ENCODE measurements at places on chromosomes 5 and 9. TPM values are rescaled to one million over a fixed set of nuclear protein-coding genes. Genes with fewer than 3 reads are reported as not detected.

Gene SPINK6
- 2.9 TPM for total RNA-seq

Gene NR5A1
- not detected for total RNA-seq

Gene HTR4
- total RNA-seq = 0.08 TPM

Gene RFESD
- total RNA-seq = 1.5 TPM

Gene SYK
- total RNA-seq = 60.3 TPM

Gene FBXO10
- total RNA-seq = 3.4 TPM

Gene RASEF
- total RNA-seq = 8.1 TPM

Gene ROR2
- 2.5 TPM for total RNA-seq

DNA sequence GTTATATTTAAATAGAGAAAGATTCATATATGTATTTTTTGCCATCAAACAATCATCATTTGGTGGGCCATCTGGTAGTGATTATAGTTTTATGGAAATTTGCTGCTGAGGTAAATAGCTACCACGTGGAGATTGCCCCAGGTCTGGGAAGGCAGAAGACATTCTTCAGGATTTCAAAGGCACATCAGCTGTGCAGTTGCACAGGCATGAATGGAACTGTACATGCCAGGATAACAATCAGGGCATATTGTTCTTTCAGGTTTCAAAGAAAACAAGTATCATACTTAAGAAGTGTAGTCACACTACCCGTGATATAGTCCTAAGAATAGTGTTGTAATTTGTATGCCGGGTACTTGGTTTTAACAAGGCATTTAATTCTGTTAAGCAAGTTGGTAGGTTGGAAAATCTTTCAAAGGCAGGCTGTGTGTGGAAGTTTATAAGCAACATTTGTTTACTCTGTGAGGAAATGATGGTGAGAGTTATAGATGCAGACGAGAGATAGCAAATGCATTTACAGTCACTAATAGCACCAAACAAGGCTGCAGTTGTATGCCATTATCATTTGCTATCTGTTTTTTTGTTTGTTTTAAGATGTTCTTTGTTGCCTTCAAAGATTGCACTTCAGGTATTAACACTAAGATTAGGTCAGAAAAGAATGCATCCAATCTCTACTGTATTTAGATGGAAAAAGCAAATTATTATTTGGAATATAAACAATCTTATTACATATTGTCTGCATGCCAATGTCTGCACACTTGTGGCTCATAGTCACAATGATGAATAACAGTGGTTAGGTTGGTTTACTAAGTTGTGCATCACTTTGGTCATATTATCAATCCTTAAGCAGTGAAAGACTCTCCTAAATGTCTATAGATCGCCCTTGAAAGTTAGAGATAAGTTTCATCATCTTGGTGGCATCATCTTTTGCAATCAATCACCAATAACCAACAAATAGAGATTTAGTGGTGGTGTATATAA is 55.3 kb downstream of the RPS23 start:
- ATAC-seq = no peak

GRCh38 chr9:114252394-114252793 is 70.5 kb upstream of the ORM1 start:
- no peak for ATAC-seq

DNA sequence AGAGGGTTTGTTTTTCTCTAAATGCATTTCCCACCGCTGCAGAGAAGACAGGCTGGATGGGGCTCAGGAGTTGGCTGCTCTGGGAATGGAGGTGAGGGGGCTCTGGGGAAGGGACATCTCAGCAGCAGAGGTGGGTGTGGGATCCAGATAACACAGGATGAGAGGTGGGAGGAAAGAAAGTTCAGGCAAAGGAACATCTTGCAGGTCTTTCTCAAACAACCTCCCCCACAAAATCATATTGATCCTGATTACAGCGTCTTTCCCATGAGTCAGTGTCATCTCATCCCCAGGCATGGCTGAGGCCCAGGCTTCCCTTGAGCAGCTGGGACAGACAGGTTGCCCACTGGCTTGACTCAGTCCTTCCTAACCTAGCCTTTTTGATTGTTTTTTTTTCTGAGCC is 11.3 kb upstream of the ACSL6 start:
- ATAC-seq = no peak

DNA sequence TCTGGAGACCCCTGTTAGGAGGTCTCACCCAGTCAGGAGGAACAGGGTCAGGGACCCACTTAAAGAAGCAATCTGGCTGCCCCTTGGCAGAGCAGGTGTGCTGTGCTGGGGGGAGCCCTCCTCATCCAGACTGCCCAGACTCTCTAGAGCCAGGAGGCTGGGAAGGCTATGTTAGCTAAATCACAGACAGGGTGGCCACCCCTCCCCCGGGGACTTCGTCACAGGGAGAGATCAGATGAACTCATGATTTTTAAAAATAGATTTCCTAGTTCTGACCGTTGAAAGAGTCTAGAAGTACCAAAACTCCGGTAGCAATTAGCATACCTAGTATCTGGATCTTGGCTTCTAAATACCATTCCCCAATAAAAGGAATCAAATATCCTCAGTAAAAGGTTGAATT is 35.0 kb upstream of the FOXB2 start:
- no peak for ATAC-seq

DNA sequence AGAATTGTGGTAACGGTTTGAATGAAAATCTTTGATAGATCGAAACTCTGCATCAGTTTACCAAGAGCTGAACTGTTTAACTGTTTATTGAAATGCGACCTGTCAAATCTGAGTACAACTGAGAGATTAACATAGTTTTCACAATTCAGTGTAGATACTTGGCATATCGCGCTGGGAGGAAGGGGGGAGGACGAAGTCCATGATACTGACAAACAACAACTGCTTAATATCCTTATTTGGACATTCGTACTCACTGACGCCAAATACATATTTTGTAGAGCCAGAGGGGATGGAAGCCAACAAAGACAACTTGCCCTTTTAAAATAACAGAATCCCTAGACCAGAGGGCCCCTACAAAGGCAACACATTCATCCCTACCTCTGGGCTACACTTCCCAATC is 93.2 kb downstream of the GLIS3 start:
- no peak for ATAC-seq

DNA sequence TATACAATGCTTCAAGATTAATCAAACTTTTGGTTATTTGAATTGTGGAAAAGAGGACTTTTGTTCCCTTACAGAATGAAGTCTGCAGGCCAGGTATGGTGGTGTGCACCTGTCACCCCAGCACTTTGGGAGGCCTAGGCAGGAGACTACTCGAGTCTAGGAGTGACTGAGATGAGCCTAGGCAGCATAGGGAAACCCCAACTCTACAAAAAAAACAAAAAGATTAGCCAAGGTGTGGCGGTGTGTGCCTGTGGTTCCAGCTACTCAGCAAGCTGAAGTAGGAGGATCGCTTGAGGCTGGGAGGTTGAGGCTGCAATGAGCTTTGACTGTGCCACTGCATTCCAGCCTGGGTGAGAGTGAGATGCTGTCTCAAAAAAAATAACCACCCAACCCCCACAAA is 9.3 kb downstream of the CCNH start:
- ATAC-seq = no peak

- peak; percentile 4 for ATAC-seq
Observed at GRCh38 chr5:95900383-95900958, 61.2 kb downstream of the ELL2 start.

- no peak for ATAC-seq
Observed at GRCh38 chr5:142806841-142807267, 36.7 kb downstream of the ARHGAP26 start.

GRCh38 chr9:16352791-16353401 is 517.6 kb downstream of the BNC2 start:
- no peak for ATAC-seq

GRCh38 chr5:37836592-37837413 is 3.0 kb downstream of the GDNF start:
- no peak for ATAC-seq

DNA sequence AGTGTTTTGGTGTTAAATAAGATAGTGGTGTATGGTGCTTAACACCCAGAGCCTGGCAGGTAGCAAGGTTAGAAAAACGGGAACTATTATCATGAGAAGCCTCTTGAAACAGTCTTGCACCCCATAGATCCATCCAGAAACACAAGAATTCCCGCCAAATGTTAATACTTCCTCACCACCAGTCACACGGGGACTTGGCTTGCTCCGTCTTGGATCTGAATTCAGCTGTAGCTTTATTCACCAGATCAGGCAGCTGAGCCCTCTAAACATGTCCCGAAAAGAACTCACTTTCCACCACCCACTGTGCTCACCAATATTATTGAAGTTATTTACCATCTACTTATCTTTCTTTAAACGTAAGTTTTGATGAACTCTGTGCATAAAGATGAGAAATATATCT is 101.6 kb upstream of the PTPN3 start:
- no peak for ATAC-seq

DNA sequence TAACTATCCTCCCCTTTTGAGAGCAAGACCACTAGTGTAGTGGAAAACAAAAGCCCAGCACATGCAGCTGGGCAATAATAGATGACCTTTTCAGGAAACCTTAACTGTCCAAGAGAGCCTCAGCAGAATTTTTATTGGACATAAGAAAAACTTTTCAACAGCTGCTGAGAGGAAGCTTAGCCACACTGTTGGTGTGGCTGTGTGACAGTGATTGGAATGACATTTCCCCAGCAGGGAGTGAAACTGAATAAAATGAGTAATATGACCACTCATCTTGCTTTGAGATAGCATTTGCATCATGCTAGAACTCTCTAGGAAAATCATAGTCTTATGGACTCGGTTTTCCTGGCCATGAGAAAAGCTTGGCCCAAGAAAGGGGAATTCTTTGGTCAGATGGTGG is 687.8 kb downstream of the SLCO4C1 start:
- ATAC-seq = no peak

GRCh38 chr5:57476601-57477056 is 6.0 kb downstream of the ACTBL2 start:
- ATAC-seq = no peak

GRCh38 chr5:148145916-148146315 is 22.4 kb upstream of the SPINK14 start:
- peak; percentile 88 for ATAC-seq

DNA sequence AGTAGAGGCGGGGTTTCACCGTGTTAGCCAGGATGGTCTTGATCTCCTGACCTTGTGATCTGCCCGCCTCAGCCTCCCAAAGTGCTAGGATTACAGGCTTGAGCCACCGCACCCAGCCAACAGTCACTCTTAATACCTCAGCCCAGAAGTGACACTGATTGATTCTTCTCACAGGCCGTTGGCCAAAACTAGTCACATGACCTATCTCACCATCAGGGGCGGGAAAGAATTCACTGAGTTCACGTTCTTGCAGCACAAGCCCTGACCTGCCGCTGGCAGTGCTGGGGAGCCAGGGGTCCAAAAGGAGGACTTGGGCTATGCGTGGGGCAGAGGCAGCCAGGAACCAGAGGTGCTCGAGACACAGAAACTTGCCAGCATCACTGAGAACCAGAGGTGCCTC is 55.0 kb upstream of the CPLX2 start:
- peak; percentile 40 for ATAC-seq

DNA sequence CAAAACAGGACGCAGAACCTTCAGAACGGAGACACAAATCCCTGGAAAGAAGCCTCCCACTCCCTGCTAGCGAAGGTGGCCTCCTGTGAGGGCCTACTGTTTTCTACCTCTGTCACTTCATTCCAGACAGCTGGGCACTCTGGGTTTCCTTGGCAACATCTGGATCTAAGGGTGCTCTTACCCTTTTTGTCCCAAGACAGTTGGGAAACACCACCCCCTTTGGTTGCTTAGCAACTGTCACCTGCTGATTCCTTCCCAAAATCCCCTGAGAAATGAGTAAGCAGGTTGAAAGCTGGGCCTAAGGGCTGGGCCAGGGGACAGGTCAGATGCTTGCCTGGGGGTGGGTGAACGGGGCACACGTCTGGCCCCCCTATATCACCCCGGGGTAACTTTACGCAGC is 29.4 kb downstream of the NANS start:
- no peak for ATAC-seq

DNA sequence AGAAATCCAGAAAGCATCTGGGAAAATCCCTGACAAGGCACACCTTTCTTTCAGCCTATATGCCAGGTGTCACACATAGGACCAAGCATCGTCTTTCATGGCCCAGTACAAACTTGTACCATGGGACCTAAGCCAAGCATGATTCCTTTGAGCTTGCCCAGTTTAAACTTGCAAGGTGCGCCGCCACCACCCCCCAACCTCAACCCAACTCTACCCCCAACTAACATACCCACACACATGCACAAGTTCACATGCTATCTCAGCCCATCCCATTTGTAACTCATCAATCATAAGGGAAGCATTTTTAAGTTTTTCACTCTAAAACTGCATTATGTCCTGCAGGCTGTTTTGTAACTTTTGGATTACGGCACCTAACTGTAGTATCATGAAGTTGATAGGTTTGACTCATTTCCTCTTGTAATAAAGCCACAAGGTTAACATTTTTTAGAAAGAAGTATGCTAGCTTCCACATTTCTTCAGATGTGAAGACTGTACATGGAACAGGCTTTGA is 145.9 kb upstream of the FST start:
- peak; percentile 78 for ATAC-seq

DNA sequence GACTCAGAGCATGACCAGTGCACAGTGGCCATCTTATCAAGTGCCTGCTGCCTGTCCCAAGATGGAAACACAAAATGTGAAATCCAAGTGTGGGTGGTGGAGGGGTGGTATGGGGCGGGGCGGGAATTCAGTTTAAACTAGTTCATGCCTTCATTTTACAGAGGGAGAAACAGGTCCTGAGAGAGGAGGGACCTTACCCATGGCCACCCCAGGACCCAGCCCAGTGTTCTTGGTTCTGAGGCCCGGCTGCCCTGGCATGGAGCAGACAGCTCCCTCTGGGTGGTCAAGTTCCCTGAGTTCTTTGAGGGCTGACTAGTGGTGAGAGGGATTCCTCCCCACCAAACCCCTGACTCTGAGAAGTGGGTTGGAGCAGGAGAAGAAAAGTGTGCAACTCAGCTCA is 20.8 kb downstream of the KCNIP1 start:
- no peak for ATAC-seq

GRCh38 chr5:179868541-179868940 is 9.9 kb upstream of the MRNIP start:
- no peak for ATAC-seq

DNA sequence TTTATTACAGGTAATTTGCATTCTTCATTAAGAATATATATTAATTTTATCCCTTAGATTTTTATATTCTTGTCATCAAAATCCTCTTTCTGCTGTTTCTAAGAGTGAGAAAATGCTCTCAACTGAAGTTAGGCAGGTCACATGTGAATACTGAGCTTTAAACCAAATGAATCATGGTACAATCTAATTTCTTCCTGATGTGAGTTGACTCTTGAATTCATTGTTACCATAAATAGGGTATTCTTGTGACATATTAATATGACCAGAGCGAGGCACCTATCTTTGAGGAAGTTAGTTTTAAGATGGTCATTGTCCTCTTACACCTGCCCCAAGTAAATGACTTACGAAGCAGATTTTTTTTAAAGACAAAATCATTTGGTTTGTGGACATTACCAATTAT is 17.4 kb downstream of the C9orf85 start:
- ATAC-seq = peak; percentile 78

- no peak for ATAC-seq
Observed at GRCh38 chr5:98415663-98416062, 357.8 kb upstream of the RGMB start.

DNA sequence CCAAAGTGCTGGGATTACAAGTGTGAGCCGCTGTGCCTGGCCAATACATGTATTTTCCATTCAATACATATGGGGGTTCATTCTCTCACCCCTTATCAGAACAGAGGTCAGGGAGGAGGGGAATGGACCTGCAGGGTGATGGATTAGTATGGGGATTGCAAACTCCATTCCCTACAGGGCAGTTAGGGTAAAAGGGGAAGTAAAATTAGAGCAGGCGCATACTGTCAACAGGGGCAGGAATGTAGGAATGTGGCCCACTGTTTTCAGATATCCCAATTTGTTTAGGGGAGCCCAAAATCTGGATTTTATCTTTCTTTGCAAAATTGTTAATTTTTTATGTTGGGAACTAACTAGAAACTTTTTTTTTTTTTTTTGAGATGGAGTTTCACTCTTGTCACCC is 46.4 kb upstream of the SLC44A1 start:
- ATAC-seq = no peak

Data from esophagus mucosa (tissue), 1 donor.